ENCODE measurements at places on chromosomes 3 and 15. TPM values are rescaled to one million over a fixed set of nuclear protein-coding genes. Genes with fewer than 3 reads are reported as not detected.

- no peak for DNase-seq
Observed at GRCh38 chr3:88321363-88322050, 171.7 kb downstream of the C3orf38 start.

DNA sequence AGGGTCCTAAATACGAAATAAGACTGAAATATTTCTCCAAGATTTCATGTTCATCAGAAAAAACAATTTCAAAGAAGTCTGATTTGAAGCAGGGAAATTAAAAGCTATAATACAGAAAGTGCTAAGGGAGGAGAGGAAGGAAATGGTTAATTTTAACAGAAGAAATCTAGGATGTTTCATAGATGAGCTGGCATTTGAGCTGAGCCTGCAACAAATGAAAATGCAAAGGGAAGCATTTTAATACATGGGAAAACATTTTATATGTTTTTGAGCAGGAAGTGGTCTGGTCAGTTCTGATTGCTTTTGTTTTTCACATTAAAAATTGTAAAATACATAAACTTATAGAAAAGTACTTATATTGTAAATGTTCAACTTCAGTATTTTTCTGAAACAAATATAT is 17.2 kb upstream of the RAP2B start:
- DNase-seq: no peak

Gene CLDN11
- 28.1 TPM for total RNA-seq

Gene TMC3
- 0.95 TPM for total RNA-seq

Gene FETUB
- not detected for total RNA-seq

Gene ANAPC13
- 57.1 TPM for total RNA-seq

DNA sequence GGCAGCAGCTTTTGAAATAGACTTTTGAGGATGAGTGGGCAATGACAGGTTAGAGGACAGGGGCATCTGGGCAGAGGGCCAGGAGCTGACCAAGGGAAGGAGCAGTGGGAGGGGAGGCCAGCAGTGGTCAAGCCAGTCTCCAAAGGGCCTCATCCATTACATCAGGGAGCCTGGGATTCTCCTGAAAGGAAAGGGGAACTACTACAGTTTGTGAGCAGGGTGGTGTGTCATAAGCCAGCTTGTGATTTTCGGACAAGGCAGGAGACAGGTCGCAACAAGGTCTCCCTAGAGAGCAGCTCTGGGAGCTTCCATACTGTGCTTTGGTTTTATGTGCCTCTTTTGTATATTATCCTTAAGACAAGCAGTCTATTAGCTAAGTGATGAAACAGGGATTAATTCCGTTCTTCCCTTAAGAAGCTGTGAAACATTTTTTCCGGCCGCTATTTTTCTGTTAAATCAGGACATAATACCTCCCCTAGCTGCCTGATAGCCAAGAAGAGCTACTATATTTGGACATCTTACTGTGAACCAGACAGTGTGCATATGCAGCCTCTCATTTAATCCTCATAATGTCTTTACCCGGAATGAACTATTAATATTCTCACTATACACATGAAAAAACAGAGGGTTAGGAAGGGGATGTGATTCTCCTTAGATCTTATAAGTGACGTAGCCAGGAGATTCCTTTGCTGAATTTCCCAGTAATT is 46.4 kb downstream of the C2CD4B start:
- no peak for DNase-seq

- DNase-seq: no peak
Observed at GRCh38 chr3:120160050-120160449, 65.8 kb upstream of the GSK3B start.

Gene ARNT2
- 9.7 TPM for total RNA-seq

Gene CA12
- 5.8 TPM for total RNA-seq

DNA sequence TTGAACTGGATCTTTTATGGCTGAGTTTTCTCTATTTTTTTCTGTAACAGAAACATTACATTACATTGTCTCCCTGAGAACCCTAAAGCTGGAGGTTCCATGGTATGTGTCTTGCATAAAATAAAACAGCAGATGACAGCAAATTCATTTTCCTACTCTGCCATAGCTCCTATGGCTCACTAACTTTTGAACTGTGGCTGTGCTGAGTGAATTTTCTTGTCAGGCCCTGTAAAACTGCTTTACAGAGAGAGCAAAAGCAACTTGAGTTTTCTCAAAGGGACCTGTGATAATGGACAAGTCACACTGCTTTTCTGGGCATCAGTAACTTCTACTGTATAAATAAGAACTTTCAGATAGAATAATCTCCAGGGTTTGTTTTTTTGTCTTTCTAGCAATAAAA is 129.9 kb upstream of the TSC22D2 start:
- no peak for DNase-seq

Data from urinary bladder (tissue), 4 donors.